MCF 10A (cell line): ENCODE measurements at places on chromosomes 13 and 19.

GRCh38 chr13:74299721-74300120, 165.5 kb upstream of the KLF12 start:
- H3K36me3 ChIP-seq = no peaks in the 10 kb centered on the region
- no peak overlapping the region for H3K27ac ChIP-seq
- H3K4me1 ChIP-seq = no peaks in the 10 kb centered on the region
- no peak for DNase-seq
- no peaks in the 10 kb centered on the region for H3K27me3 ChIP-seq

- no peak overlapping the region for H3K4me3 ChIP-seq
- peaks cover 25% of the 10 kb centered on the region for H3K4me1 ChIP-seq
- no peak overlapping the region for H3K27ac ChIP-seq
- H3K27me3 ChIP-seq = no peaks in the 10 kb centered on the region
These were observed 21.9 kb upstream of the SLC35E1 start for GRCh38 chr19:16594131-16594586.

GRCh38 chr19:40701758-40702157, 11.3 kb upstream of the NUMBL start:
- no peaks in the 10 kb centered on the region for H3K27me3 ChIP-seq
- H3K4me1 ChIP-seq = peaks cover 3% of the 10 kb centered on the region
- H3K27ac ChIP-seq = no peak overlapping the region
- H3K36me3 ChIP-seq = peaks cover 70% of the 10 kb centered on the region

DNA sequence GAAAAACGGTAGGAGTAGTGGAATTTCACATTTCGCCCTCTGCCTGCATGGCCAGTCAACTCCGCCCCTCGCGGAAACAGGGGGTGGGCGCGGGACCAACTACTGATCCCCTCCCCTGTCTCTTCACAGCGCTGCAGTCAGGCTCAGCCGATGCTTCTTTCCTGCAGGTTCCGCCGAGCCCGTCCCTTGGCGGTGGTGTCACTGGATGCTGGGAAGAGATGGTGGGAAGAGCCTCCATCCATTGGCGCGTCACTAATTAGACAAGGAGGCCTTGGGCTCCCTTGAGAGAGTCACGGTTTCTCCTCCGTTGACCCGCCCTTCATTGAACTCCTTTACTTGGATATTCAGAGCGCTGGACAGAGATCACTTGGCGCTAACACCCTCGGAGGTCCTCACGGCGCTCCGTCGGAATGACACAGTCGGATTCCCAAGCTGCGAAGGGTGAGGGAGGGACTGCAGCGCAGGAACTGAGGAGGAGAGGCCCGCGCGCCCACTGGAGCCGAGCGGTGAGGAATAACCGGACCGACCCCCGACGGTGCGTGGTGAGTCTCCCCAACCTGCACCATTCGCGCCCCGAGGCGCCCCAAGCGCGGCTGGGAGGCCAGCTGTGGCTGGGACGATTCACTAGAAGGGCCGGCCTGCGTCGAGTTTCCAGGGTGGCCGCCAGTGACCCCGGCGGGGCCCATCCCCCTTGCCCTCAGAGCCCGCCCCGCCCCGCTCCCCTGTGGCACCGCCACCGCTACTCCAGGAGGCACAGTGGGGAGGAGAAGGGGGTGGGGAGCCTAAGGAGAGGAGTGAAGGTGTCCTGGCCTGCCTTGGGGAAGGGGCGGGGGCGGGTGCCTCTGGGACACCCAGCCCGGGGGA, 11.2 kb upstream of the CEACAM21 start:
- DNase-seq = no peak
- no peaks in the 10 kb centered on the region for H3K36me3 ChIP-seq
- no peak overlapping the region for H3K27ac ChIP-seq
- no peak overlapping the region for H3K4me3 ChIP-seq
- H3K27me3 ChIP-seq = peaks cover 90% of the 10 kb centered on the region

DNA sequence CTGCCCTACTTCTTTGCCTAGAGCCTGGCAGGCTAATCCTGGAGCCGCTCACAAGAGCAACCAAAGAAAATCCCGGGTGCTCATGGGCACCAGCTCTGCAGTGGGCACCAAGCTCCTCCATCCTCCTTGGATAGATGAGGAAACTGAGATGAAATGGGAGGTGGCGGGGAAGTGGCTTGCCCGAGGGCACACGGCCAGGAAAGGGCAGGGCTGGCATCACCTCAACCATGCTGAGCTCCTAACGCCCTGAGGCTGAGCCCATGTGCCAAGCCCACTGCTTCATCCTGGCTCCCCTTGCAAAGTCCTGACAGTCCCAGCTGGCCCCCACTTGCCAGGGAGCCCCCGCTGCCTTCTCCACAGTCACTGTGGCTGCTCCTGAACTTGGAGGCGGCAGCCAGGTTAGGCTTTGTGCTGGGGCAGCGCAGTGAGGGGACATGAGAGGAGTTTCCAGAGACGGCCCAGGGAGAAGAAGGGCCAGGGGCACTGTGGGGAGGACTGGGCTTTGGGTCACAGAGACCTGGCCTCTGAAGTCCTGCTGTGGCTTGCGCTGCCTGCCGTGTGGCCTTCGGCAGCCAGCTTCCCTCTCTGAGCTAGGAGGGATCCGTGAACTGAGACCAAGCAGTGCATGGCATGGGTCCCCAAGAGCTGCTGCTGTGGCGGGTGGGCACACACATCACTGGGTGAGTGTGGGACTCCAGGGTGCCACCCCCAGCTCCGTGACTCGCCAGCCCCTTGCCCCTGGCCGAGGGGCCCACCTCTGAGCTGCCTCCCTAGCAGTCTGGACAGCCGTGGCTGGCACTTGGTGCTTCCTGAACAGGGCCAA, 17.5 kb downstream of the TMED1 start:
- no peak overlapping the region for H3K4me3 ChIP-seq
- DNase-seq = no peak

- H3K27ac ChIP-seq = no peak overlapping the region
- no peaks in the 10 kb centered on the region for H3K4me1 ChIP-seq
- H3K27me3 ChIP-seq = no peaks in the 10 kb centered on the region
- H3K36me3 ChIP-seq = no peaks in the 10 kb centered on the region
These were observed 117.1 kb downstream of the TSHZ3 start for GRCh38 chr19:31232180-31232579.

DNA sequence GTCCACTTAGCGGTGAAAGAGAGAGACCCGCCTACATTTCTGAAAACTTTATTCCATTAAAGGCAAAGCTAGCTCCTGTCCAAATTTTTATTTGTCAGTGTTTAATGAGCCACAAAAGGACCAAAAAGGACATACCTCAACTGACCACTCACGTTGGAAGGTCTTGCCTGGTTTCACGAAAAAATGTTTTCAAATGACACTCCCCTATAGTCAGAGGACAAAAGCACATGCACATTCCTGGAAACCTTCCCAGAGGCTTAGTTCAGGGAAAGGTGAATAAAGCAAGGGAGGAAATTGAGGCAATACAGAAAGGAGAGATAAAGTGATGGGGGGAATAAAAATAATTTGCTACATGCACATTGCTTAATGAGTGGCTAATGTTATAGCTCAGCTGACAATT, 55.6 kb downstream of the DOCK9 start:
- no peaks in the 10 kb centered on the region for H3K27me3 ChIP-seq
- peaks cover 4% of the 10 kb centered on the region for H3K4me1 ChIP-seq
- no peak overlapping the region for H3K4me3 ChIP-seq
- no peak overlapping the region for H3K27ac ChIP-seq
- peaks cover 40% of the 10 kb centered on the region for H3K36me3 ChIP-seq

DNA sequence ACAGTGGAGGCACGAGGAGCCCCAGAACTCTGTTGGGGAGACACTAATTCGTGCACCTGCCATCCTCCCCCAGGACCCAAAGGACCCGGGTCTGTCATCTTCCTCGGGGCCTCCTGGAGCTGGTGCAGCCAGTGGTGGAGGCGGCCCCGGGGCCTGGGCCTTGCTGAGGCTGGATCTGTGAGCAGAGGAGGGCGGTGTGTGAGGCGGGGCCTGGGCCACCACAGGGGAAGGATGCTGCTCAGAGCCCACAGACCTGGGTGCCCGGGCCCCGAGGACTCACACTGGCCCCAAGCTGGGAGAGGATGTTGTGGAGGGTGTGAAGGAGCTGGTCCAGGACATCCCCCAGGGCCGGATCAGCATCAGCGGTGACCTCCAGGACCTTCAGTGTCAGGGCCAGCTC, 8.3 kb downstream of the IFNL3 start:
- no peak overlapping the region for H3K27ac ChIP-seq
- peaks cover 28% of the 10 kb centered on the region for H3K27me3 ChIP-seq
- peaks cover 8% of the 10 kb centered on the region for H3K4me1 ChIP-seq
- DNase-seq = no peak
- H3K4me3 ChIP-seq = no peak overlapping the region
- H3K36me3 ChIP-seq = no peaks in the 10 kb centered on the region

DNA sequence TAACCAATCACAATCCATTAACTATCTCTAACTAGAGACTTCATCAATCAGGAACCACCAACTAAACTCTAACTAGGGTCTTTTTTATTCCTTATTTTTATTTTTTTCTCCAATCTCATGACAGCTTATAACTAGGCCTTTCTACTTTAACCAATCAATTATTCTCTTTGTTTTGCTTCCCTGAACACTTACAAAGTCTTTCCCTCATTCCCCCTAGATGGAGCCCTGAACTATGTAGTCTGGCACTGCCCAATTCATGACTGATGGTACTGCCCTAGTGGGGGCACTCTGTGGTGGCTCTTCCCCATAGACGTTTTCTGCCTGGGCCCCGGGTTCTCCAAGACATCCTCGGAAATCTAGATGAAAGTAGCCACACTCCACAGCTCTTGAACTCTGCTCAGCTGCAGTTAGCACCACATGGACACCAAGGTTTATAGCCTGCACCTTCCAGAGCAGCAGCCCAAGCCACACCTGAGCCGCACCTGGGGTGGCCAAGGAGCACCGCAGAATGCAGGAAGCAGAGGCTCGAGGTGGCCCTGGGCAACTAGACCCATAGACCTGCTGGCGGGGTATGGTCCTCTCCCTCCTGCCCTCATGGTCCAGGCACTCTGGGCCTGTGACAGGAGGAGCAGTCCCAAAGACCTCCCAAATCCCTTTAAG, 6.6 kb downstream of the ATP7B start:
- H3K36me3 ChIP-seq = no peaks in the 10 kb centered on the region
- H3K4me1 ChIP-seq = peaks cover 27% of the 10 kb centered on the region
- H3K27me3 ChIP-seq = peaks cover 7% of the 10 kb centered on the region
- H3K4me3 ChIP-seq = no peak overlapping the region
- DNase-seq = no peak

DNA sequence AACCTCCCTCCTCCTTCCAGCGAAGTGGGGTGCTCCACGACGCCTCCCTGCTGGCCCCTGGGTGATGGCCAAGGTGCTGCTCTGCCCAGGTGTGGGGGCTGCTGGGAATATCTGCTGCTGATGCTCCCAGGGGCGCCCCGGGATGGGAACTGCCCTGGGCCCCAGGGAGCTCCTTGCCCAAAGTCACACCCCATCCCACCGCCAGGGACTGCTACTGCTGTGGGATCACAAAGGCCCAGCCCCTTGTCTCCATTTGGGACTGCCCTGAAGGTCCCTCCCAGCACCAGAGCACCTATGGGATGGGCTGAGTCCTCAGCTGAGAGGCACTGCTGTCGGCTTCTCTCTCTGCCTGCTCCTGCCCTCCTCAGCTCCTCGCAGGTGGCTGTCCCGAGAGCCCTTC, 19.0 kb downstream of the CHST8 start:
- H3K4me3 ChIP-seq = no peak overlapping the region

DNA sequence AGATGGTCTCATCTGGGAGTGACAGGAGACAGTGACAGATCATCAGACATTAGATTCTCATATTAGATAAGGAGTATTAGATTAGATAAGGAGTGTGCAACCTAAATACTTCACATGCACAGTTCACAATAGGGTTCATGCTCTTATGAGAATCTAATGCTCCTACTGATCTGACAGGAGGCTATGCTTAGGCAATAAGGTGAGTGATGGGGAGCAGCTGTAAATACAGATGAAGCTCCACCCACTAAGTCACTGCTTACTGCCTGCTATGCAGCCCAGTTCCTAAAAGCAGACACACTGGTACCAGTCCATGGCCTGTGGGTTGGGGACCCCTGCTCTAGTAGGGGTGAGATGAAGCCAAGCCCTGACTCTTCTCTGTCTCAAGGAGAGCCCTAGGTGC, 10.0 kb upstream of the IGFL3 start:
- H3K27me3 ChIP-seq = no peaks in the 10 kb centered on the region
- H3K4me1 ChIP-seq = peaks cover 27% of the 10 kb centered on the region
- H3K27ac ChIP-seq = peak overlapping the region; percentile 99
- H3K4me3 ChIP-seq = no peak overlapping the region
- peaks cover 16% of the 10 kb centered on the region for H3K36me3 ChIP-seq

DNA sequence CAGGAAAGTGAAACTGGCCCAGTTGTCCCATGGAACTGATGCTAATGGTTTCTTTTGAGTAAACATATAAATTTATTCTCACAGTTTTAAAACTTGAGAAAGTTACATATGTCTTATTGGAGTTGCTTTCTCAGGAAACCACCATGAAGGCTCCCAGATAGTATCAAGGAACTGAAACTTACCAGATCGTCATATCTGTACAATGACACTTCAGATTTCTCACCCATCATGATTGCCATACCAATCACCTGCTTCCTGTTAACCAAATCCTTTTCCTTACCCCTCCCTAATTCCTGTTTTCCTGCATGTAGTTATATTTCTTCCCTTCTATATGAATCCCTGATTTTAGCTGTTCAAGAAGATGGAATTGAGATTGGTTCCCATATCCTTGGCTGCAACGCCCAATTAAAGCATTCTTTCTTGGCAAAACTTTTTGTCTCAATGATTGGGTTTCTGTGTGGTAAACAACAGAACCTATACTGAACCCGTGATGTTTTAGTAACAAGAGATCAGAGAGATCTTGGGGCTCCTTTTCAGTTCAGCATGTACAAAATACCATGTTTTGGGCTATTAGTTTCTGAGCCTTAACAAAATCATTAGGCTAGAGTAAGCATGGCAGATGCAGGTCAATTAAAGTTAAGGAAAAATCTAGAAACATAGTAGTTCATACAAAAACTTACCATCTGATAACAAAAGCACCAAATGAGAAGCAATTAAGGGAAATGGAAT, 781.3 kb upstream of the MIR17HG start:
- H3K27me3 ChIP-seq = no peaks in the 10 kb centered on the region
- DNase-seq = no peak
- peaks cover 5% of the 10 kb centered on the region for H3K4me1 ChIP-seq
- no peak overlapping the region for H3K27ac ChIP-seq

DNA sequence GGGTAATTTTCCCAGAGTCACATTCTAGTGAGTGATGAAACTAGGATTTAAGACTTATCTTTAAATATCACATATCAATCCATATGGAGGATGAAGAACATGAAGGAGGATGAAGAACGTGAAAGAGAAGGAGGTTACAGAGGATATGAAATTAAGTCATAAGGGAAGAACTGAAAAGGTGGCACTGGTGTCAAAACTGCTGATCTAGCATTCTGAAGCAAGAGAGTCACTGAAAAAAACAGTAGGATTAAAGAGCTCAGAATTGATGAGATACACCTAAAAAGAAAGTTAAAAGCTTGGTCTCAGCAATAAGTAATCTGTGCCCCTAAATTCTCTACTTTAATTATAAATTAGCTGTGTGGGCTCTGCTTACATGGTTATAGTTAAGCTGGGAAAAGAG, 156.5 kb downstream of the KCTD12 start:
- no peak overlapping the region for H3K27ac ChIP-seq
- DNase-seq = no peak
- H3K27me3 ChIP-seq = no peaks in the 10 kb centered on the region
- no peak overlapping the region for H3K4me3 ChIP-seq
- H3K36me3 ChIP-seq = no peaks in the 10 kb centered on the region

- peaks cover 82% of the 10 kb centered on the region for H3K36me3 ChIP-seq
- H3K27ac ChIP-seq = no peak overlapping the region
- peaks cover 16% of the 10 kb centered on the region for H3K4me1 ChIP-seq
- H3K27me3 ChIP-seq = no peaks in the 10 kb centered on the region
These were observed 37.5 kb downstream of the SUGP2 start for GRCh38 chr19:18995804-18996241.
